ENCODE measurements at places on chromosomes 3 and 15.

DNA sequence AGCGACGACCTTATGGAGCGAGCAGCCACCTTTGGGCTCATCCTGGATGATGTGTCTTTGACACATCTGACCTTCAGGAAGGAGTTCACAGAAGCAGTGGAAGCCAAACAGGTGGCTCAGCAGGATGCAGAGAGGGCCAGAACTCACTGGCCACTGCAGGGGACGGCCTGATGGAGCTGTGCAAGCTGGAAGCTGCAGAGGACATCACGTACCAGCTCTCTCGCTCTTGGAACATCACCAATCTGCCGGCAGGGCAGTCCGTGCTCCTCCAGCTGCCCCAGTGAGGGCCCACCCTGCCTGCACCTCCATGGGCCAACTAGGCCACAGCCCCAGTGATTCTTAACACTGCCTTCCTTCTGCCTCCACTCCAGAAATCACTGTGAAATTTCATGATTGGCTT lies 10.4 kb downstream of the NR1I2 start:
- no peak for DNase-seq
- no peaks in the 10 kb centered on the region for H3K27me3 ChIP-seq
- no peaks in the 10 kb centered on the region for H3K4me1 ChIP-seq
- H3K36me3 ChIP-seq = no peaks in the 10 kb centered on the region
- H3K27ac ChIP-seq = no peak overlapping the region

DNA sequence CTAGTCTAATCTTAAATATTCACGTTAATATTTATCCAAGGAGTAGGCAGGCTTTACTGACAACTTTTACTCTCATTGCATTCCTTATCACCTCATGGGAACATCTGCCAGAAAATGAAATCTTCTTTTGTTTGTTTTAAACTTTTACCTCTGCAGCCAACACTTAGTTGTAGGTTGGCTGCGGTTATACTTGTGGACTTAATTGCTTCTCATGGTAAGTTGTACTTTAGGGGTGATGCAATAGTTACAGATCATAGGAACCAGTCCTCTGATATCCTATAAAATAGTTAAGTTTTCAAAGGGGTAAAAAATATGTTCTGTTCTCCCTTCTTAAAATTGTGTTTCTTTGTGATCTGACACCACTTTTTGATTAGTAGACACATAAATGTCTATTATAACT lies 321.9 kb downstream of the ZPLD1 start:
- no peak overlapping the region for H3K27ac ChIP-seq
- H3K36me3 ChIP-seq = no peaks in the 10 kb centered on the region
- DNase-seq = no peak
- no peaks in the 10 kb centered on the region for H3K27me3 ChIP-seq

DNA sequence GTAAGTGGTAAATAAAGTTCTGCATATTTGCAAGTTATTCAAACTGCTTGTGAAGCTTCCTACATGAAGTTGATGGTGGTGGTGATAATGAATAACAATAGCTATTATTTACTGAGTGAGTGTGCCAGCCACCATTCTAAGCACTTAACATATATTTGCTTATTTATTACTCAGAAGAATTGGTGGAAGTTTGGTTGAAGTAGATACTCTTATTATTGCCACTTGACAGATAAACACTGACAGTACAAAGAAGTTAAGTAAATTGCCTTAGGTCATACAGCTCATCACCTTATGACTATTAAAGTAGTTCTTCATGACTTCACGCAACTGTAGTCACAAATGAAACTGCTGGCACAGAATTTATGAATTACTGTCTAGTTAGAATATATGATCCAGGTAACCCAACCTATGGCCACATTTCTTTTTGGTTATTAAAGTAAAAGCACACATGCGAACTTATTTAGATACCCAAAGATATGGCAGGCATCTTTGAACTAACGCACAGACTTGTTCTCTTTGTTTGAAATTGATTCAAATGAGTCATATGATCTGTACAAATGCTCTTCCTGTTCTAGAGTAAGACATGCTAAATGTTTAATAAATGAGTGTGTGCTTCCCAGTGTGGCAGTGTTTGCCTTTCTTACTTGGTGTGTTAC lies 99.8 kb upstream of the NR2F2 start:
- H3K27me3 ChIP-seq = no peaks in the 10 kb centered on the region
- no peaks in the 10 kb centered on the region for H3K4me1 ChIP-seq
- no peaks in the 10 kb centered on the region for H3K36me3 ChIP-seq
- no peak overlapping the region for H3K27ac ChIP-seq
- no peak for DNase-seq
- H3K4me3 ChIP-seq = no peak overlapping the region

DNA sequence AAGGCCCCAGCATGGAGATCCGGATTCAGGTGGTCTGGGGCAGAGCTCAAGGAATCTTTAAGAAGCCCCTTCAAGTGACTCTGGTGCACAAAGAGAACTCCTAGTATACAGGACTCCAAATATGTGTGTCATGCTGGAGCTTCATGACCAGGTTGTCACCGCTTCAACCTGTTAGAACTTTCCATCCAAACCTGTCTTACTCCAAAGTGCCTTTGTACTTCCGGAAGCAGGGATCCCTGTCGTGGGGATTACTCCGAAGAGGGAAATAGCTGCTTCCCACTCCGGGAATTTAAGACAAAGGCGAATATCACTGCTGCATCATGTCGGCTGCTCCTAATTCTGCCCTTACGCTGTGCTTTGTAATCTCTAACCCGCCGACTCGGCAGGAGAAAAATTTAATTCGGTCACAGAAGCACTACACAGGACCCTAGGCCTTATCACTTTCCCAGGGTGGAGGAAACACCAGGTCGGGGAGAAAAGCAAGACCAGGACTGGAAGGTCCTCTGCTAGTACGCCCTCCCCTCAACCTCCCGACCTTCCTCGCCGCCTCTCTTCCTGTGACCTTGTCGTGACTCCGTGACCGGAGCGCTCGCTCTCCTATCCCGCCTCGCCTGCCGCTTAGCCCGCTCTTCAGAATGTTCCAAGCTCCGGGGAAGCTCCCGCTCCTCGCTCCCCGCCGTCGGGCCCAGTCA lies 730 bp downstream of the HIGD1A start:
- H3K27ac ChIP-seq = peak overlapping the region; percentile 87
- H3K4me3 ChIP-seq = peak overlapping the region; percentile 90
- H3K36me3 ChIP-seq = peaks cover 23% of the 10 kb centered on the region
- H3K4me1 ChIP-seq = peaks cover 33% of the 10 kb centered on the region
- DNase-seq = peak; percentile 38

DNA sequence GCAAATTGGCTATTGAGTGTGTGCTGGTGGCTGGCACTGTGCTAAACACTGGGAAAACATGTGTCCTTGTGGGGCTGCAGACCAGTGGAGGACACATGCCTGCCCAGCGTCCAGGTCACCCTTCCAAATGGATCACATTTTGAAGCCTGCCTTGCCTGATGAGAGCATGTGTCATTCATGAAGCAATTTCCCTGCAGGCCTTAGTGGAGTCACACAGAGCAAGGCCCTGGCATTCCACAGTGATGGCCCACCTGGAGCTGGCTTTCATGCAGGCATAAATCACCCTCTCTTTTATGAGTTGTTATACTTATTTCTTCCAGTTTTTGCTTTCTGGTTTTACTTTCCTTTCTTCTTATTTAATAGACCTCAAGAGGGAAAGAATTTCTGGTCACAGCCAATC lies 219.5 kb downstream of the EPHB1 start:
- no peaks in the 10 kb centered on the region for H3K4me1 ChIP-seq
- no peak overlapping the region for H3K4me3 ChIP-seq
- no peak for DNase-seq
- H3K27ac ChIP-seq = no peak overlapping the region
- no peaks in the 10 kb centered on the region for H3K36me3 ChIP-seq

- no peak for DNase-seq
- H3K27me3 ChIP-seq = no peaks in the 10 kb centered on the region
- peaks cover 28% of the 10 kb centered on the region for H3K4me1 ChIP-seq
- H3K4me3 ChIP-seq = no peak overlapping the region
- H3K27ac ChIP-seq = no peak overlapping the region
Measured at GRCh38 chr3:100719136-100719535, 9.8 kb downstream of the TFG start.

GRCh38 chr3:143147707-143148106 lies 28.1 kb downstream of the CHST2 start:
- H3K4me3 ChIP-seq = no peak overlapping the region
- H3K27me3 ChIP-seq = no peaks in the 10 kb centered on the region
- no peaks in the 10 kb centered on the region for H3K36me3 ChIP-seq
- H3K4me1 ChIP-seq = peaks cover 15% of the 10 kb centered on the region
- H3K27ac ChIP-seq = no peak overlapping the region

DNA sequence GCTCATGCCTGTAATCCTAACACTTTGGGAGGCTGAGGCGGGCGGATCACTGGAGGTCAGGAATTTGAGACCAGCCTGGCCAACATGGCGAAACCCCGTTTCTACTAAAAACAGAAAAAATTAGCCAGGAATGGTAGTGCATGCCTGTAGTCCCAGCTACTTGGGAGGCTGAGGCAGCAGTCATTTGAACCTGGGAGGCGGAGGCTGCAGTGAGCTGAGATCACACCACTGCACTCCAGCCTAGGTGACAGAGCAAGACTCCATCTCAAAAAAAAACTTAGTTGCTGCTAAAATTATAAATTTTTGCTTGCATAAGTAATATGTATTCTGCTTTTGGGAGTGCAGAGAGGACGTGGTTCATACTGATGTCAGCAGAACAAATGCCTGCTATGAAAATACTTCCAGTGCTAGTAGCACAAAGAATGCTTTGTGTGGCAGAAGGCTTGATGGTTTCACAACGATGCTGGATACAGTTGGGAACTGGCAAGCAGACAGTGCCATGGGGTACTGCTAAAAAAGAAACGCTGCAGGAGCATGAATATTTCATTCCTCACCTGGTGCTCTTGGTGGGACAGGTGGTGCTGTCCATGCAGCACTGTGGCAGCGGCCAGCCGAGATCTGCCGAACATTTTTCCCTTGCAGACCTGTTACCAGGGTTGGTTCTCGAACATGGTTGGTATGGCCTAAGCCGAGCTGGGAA lies 31.1 kb downstream of the FBXL22 start:
- H3K27ac ChIP-seq = no peak overlapping the region
- DNase-seq = no peak
- no peaks in the 10 kb centered on the region for H3K27me3 ChIP-seq
- no peak overlapping the region for H3K4me3 ChIP-seq
- H3K4me1 ChIP-seq = peaks cover 11% of the 10 kb centered on the region
- H3K36me3 ChIP-seq = peaks cover 18% of the 10 kb centered on the region
